HEK293T (cell line): ENCODE measurements at places on chromosomes 11 and 22.
A peak's percentile ranks its signal among the peaks of the same experiment; 100 is the strongest.

- DNase-seq, result no peak
Measured at GRCh38 chr11:68914761-68915160, 11.1 kb downstream of the IGHMBP2 start.

DNA sequence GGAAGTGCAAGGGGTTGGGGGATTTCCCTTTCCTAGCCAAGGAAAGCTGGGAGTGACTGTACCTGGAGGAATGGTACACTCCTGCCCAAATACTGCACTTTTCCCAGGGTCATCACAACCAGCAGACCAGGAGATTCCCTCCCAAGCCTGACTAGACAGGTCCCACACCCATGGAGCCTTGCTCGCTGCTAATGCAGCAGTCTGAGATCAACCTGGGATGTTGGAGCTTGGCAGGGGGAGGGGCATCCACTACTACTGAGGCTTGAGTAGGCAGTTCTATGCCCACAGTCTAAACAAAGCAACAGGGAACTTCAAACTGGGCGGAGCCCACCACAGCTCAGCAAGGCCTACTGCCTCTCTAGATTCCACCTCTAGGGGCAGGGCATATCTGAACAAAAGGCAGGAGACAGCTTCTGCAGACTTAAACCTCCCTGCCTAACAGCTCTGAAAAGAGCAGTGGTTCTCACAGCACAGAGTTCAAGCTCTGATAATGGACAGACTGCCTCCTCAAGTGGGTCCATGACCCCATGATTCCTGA lies 58.5 kb downstream of the SLC22A9 start:
- DNase-seq, result no peak

- DNase-seq, result no peak
Measured at GRCh38 chr11:25943031-25943430, 388.9 kb upstream of the ANO3 start.

- DNase-seq, result no peak
Measured at GRCh38 chr11:120611581-120611980, 100.0 kb downstream of the GRIK4 start.

DNA sequence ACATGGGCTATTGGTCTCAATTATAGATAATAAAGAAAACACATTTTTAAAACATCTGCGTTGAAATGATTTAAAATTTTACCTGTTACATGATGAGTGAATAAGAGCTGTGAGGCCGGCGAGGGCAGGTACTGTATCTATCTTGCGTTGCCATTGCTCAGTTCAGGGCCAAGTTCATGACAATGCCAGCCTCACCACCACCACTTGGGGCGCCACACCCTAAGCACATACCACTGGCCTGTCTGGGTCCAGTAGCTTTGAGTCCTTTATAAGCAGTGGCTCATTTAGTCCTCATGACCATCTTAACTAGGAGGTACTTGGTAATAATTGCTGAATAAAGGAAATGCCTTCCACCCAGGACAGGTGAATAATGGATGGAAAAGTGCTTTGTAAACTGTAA lies 14.5 kb upstream of the MB start:
- peak; percentile 80 for DNase-seq

DNA sequence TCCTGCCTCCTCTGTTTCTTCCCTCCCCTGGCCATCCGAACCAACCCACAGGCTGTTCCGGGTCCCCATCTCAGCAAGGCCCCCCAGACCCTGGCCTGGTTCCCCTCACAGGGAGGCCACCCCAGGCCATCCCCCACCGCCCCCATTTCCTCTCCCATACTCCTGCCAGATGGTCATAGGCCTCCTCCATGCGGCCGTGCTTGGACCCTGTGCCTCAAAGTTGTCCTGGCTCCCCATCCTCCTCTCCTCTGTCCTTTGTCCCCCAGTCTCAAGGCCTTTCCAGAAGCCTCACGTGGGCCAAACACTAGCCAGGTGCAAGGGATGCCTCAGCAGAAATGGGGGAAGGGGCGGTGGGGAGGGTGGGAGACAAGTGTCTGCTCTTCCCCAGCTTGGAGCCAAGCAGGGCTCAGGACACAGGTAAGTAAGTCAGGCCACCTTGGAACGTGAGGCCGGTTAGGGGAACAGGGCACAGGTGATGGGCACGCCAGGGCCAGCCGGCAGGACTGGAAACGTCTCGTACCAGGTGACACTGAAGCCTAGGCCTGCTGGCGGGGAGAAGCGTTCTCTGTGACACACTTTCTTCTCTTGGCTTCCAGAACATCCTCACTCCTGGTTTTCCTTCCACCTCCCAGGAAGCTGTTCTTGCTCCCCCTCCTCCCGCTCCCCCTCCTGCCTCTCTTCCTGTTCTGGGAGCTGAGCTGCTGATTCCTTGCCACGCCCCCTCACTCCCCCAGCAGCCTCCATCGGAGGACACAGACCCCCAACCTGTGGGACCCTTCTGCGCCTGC lies 31.5 kb upstream of the SLC22A12 start:
- DNase-seq, result no peak

DNA sequence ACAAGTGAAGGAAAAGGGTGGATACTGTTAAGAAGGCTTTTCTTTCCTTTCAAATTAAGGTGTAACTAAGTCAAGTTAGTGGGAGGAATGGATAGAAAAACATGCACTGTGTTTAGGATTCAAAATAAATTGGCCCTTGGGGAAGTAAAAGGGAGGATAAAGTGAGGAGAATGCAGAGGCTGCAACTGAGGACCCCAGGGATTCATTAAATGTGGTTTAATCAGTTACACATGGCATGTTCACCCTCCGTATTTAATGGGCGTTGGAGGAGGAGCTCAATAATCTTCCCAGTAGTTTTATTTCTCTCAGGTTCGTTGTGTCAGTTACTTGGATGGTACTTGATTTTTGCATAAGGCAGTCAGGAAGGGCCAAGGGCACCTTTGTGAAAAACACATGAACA lies 966.3 kb downstream of the JRKL start:
- DNase-seq, result no peak

GRCh38 chr11:917426-917825 lies 6.8 kb upstream of the CHID1 start:
- DNase-seq, result no peak

- DNase-seq, result no peak
Measured at GRCh38 chr22:36211237-36211861, 9.7 kb upstream of the APOL4 start.

DNA sequence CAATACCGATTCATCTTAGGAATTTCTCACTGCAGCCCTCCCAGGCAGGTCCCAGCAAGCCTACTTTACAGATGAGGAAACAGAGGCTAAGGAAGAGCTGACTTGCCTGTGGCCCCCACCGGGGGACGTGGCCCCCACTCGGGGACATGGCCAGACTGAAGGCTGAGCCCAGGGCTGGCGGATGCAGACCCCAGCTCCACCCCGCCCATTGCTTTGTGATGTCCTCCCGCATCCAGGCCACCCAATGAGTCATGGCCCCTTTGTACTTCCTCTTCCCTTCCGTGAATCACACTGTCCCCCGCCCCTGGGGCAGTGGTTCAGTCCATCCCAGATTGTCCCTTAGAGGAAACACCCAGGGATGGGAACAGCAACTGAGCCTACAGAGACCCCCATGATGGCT lies 116.0 kb upstream of the ANO1 start:
- DNase-seq, result no peak

- no peak for DNase-seq
Measured at GRCh38 chr11:91630916-91631673, 593.5 kb upstream of the FAT3 start.

- DNase-seq, result no peak
Measured at GRCh38 chr22:45861259-45861658, 115.7 kb downstream of the WNT7B start.

- peak; percentile 34 for DNase-seq
Measured at GRCh38 chr11:112440518-112440917, 179.9 kb upstream of the PLET1 start.

- DNase-seq, result no peak
Measured at GRCh38 chr11:35346472-35347156, 72.7 kb downstream of the SLC1A2 start.

DNA sequence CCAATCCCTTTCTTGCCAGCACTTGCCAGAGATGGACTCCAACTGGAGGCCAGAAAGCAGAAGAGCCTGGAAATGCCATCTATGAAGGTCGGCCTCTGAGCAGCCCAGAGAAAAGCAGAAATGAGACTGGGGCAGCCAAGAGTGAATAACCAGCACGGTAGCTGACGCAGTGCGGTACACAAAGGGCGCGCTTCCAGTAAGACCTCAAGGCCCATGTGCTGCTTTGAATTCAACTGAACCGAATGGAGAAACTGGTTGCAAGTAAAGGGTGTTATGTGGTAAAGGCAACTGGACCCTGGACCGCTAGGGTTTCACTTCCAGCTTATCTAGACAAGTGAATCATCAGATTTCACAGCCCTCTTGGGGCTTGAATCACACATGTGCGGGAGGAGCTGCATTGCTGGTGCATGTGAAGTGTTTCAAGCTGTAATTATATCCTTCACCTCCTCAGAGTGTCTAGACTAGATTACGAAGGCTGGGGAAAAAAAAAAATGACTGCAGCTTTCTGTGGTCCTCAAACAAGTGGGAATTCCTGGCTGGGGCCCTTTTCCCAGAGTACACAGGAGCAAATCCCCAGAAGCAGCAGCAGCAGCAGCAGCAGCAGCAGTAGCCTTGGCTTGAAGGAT lies 128.9 kb downstream of the CCDC34 start:
- peak; percentile 57 for DNase-seq

DNA sequence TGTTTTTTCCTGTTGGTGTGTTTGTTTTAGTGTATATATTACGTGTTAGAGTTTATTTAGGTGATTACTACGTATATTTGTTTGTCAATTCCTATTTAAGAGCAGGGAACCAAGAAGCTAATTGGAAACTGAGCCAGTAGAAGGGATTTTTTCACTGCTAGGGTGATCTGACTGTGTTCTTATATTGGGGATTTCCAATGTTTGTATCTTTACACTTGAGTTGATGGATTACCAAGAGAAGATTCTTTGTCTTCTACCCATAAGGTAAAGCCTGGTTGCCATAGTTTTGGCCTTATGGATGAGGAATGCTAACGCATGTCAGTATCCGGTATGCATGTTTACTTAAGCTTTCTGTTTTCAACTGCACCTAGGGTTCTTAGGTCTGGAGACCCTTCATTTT lies 35.6 kb downstream of the SIK2 start:
- DNase-seq, result no peak

DNA sequence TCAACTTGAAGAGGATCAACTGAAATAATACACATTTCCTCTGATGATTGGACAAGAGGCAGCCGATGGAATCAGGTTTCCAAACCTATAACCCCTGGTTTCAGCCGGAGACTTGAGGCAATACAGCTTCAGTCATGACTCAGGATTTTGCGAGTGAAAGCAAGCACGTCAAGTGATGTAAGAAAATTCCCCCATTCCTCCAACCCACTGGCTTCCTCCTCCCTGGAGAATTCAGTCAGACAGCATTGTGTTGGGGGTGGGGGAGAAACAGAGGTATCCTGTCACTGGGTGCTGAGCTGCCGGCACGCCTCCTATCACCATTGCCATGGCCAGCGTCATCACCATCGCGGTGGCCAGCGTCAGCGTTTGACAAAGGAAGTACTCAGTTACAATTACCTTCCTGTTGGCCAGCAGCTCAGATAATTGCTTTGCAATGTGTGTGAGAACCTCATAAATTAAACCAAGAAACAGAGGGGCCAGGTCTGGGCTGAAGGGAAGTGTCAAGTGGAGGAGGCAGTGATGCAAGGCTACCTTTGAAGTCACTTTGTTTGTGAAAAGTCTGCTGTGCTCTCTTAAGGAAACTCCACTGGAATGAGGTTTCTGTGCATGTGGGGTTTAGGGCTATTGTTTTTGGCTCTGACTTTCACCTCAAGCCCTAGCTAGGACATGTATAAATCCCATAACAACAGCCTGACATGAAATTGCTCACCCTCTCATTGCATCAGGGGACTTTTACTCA lies 50.2 kb downstream of the LIF start:
- peak; percentile 51 for DNase-seq

DNA sequence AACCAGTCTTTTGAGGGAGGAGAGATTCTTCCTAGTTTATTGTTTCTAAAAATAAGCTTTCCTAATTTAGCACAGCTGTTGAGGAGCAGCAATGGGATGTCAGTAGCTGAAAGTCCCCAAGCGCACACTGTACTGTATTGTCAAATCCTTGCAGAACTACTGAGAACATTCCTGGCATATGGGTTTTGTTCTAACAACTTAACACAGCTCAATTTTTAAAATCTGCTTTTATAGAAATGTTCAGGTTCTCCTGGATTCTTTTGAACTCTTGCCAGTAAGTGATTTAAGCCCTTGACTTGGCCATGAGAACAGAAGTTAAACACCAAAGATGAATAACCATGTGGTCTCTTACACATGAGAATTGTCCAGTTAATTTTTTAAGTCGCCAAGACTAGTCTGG lies 218.6 kb downstream of the FAT3 start:
- DNase-seq, result no peak

- DNase-seq, result no peak
Measured at GRCh38 chr11:60718524-60719316, 5.8 kb upstream of the MS4A18 start.

- no peak for DNase-seq
Measured at GRCh38 chr11:120123946-120124345, 14.0 kb downstream of the TRIM29 start.

DNA sequence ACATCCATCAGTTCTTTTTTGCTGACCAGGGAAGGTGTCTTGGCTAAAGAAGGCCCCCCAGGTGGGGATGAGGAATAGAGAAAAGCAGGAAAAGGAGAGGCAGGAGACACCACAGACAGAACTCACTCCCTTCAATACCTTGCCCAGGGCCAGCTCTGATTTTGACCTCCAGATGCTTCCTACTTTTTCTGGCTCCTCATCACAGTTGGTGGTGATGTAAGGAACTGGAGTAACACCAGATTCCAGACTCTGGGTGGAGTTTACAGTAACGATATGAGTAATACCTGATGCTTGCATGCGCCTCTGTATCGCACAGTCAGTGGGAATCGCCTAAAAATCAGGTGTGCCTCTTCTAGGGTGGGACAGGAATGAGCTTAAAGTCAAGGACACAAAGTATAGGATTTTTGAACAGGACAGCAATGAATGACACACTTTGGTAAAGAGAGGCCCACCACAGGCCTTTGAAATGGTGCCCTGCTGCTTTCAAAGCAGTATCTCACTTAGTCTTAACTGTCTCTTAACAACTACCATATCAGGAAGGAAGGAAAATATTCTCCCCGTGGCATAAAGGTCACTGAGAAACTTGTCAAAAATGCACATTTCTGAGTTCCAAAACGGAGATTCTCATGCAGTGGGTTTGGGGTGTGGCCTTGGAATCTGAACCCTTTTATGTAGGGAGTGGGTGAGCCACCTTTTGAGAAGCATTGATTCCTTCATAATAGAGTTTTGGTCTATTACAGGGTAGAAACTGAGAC lies 140.8 kb downstream of the SNX19 start:
- DNase-seq, result no peak

DNA sequence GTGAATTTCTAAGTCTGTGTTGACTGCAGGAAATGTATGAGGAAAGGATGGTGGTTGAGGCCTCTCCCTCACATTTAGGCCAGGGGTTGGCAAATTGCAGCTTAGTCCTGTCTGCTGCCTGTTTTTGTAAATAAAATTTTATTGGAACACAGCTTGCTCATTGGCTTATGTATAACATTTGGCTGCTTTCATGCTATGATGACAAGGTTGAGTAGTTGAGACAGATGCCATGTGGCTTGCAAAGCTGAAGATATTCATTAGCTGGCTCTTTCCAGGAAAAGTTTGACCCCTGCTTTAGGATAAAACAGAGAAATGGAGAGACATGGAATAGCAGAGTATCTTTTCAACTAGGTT lies 46.2 kb downstream of the BCR start:
- DNase-seq, result no peak

- DNase-seq, result no peak
Measured at GRCh38 chr11:7281809-7282208, 30.1 kb downstream of the SYT9 start.

GRCh38 chr11:2694495-2694894 lies 5.3 kb downstream of the KCNQ1OT1 start:
- DNase-seq, result no peak
